Stimulated activated CD8-positive, alpha-beta memory T cell treated with anti-CD3 and anti-CD28 coated beads, Interleukin-4, amount 100 ng/mL, for 48 hours (primary cell): ENCODE measurements at places on chromosomes 1 and 21.

GRCh38 chr1:24060482-24060881 lies 51.5 kb downstream of the MYOM3 start:
- no peak for DNase-seq

GRCh38 chr1:181390410-181391077 lies 92.8 kb upstream of the CACNA1E start:
- DNase-seq = no peak

- no peak for DNase-seq
Observed at GRCh38 chr1:213994888-213995287, 7.1 kb downstream of the PROX1 start.

- no peak for DNase-seq
Observed at GRCh38 chr1:212752934-212753497, 38.6 kb downstream of the NSL1 start.

- no peak for DNase-seq
Observed at GRCh38 chr21:15425049-15425448, 304.7 kb upstream of the USP25 start.

- DNase-seq = no peak
Observed at GRCh38 chr1:83682132-83682531, 316.8 kb downstream of the TTLL7 start.

GRCh38 chr1:230288641-230289349 lies 137.3 kb downstream of the PGBD5 start:
- no peak for DNase-seq

DNA sequence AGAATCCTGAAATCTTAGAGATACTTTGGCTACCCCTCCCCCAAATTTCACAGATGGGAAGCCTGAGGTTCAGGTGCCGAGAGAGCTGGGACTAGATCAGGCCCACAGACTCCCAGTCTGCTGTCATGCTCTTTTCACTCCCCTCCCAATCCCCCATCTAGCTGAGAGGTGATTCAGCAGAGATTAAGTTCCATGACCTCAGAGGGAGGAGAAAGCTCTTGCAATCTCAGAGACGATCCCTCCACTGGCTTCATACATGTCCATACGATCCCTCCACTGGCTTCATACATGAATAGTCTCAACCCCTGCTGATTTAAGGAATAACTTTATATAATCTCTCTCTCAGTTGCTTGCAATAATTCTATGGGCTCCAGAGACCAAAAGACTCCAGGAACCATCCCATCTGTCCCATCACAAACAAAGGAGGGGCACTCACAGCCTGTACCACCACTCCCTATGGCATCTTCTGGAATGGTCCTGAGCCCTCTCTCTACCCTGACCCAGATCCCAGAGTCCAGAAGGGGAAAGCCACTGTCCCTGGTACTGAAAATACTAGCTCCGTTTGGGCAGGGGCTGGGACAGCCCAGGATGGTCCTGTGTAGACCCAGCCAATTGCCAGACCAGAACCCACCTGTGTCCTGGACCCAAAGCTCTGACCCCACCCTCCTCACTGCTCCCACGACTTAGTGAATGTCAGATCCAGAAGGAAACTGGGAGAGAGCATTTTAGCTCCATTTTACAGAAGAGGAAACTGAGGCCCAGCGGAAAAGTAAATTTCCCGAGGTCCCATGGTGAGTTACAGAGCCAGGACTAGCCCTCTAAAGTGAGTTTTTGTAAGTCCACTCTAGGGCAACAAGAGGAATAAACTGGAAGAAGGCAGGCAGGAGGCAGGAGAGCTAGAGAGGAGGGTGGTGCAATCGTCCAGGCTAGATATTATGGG lies 27.1 kb downstream of the RIMS3 start:
- no peak for DNase-seq

- no peak for DNase-seq
Observed at GRCh38 chr1:187042538-187042937, 213.8 kb downstream of the PLA2G4A start.

DNA sequence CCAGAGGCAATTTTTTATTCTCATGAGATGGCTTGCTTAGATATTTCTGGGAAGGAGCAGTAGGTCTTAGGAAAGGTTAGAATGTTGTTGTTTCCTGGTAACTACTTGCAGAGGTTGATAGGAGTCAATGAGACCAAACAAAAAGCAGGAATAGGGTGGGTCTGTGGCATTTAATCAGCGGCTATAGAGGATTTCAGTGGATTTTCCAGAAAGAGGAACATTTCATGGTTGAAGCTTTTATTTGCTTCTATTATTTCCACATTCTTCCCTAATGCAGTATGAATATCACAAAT lies 111.3 kb upstream of the PALMD start:
- no peak for DNase-seq

DNA sequence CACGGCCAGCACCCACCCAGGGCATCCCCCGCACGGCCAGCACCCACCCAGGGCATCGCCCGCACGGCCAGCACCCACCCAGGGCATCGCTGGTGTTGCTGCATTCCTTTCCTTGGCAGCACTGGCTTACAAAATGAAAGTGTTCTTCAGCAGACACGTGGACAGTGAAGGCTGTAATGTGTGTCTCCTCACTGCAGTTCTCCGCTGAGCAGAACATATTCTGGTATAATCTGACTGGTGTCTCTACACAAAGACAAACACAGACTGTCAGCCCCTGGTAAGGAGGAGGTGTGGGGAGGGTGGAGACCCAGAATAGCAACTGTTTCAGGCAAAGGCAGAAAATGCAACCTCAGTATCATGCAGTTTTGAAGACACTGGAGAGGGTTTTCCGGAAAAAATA lies 7.3 kb downstream of the LYPD8 start:
- DNase-seq = no peak

DNA sequence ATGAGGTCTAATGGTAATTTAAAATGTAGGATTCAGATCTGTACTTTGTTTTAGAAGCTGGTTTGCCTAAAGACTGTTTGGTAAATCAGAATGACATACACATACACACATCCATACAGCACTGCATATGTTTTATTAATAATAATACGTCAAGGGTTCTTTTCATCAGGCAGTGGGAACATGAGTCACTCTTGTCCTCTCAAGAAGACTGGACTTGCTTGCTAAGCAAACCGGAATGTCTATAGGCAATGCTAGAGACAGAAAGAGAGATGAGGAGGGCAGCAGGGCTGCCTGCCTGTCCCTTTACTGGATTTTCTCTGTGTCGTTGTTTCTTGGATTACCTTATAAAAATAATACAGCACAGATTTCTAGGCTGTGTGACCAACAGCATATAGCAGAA lies 119.1 kb upstream of the GALNT2 start:
- DNase-seq = no peak

GRCh38 chr1:21069549-21069948 lies 107.1 kb downstream of the EIF4G3 start:
- DNase-seq = no peak

- DNase-seq = no peak
Observed at GRCh38 chr1:115210302-115210711, 121.0 kb upstream of the TSPAN2 start.

DNA sequence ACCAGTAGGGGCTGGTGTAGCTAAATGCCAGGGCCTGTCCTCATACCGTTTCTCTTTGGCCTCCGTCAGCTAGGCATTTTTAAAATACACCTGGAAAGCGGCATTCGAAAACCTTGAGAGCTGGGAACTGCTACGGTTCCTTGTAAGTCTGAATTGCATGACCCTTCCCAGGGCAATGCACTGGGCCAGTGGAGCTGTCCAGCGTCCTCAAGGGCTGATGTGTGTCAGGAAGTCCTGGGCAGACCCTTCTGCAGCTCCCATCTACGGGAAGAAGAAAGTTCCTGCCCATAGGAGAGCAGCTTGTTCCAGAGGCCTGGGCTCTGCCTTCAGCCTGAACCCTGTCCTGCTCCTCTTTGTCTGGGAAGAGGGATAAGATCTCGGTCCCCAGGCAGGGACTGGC lies 34.1 kb downstream of the UBASH3A start:
- no peak for DNase-seq

- no peak for DNase-seq
Observed at GRCh38 chr1:232472485-232473041, 157.4 kb downstream of the SIPA1L2 start.

GRCh38 chr1:180247061-180247460 lies 17.0 kb downstream of the LHX4 start:
- DNase-seq = no peak

DNA sequence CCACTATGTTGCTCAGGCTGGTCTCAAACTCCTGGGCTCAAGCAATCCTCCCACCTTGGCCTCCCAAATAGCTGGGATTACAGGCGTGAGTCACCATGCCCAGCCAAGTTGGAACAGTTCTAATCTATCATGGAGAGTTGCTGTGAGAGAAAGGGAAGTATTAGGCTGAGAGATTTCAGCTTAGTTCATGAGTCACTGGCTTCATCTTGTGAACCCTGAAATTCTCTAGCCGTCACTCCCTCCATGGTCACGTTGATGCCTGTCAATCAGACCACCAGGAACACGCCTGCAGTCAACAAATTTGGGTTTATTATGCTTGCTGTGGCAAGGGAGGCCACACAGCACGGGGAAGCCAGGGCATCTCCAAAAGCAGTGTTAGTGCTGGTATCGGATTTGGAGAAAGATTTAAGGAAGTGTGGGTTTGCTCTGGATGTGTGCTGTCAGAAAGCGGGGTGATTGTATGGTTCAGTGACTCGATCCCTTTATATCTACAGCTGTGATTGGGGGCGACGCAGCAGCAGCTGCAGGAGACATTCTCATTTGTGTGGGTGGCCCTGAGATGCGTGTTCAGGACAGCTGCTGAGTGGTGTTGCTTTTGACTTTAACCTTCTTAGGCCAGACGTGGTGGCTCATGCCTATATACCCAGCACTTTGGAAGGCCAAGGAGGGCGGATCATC lies 18.7 kb downstream of the UQCRHL start:
- DNase-seq = no peak

DNA sequence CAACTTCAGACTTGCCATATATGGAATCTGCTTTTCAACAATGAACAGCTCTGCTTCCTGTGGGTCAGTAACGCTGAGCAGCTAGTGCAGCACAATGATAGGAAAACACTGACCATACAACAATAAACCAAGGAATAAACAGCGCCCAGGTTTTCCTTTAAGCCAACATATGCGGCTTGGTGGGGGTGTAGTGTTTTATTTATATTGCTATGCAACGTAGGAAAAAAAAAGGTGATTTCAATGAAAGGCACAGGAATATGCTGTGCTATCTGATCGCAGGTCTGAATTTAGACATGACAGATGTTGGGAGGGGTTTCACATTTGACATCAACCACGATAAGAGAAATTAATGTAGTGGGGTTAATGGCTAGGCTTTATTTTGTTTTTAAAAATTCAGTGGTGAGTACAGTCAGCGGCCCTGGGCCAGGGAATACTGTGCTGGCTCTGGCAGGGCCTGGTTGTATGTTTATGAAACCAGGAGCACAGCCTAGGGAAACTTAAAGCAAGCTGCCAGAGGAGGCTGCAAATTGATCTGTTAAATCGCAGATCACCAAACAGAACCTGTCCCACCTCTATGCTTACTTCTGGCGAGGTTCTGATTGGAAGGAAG lies 4.3 kb downstream of the TSPAN2 start:
- no peak for DNase-seq

- DNase-seq = no peak
Observed at GRCh38 chr1:17594690-17595601, 55.4 kb downstream of the ARHGEF10L start.

GRCh38 chr21:40668555-40669275 lies 178.2 kb downstream of the DSCAM start:
- no peak for DNase-seq

GRCh38 chr1:101567582-101568189 lies 330.9 kb downstream of the S1PR1 start:
- peak; percentile 61 for DNase-seq
